Activated T-helper 1 cell treated with anti-CD3 and anti-CD28 coated beads, Interleukin-2, amount 50 U/mL, for 16 hours (primary cell): ENCODE measurements at places on chromosomes 1 and 21.

DNA sequence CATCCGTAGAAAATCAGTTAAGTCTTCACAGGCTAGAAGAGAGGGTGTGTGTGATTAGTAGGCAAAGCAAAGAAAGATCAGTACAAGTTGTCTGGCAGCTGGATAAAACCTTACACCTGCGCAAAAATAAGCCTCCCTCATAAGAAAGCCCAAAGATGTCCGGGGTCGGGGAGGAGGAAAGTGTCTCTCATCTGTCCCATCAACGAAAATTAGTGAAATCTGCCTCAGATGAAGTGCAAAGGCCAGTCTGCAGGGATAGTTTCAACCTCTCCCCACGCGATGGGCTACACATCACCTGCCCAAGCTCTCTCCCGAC is 333.9 kb downstream of the SRGAP2C start:
- DNase-seq: no peak

DNA sequence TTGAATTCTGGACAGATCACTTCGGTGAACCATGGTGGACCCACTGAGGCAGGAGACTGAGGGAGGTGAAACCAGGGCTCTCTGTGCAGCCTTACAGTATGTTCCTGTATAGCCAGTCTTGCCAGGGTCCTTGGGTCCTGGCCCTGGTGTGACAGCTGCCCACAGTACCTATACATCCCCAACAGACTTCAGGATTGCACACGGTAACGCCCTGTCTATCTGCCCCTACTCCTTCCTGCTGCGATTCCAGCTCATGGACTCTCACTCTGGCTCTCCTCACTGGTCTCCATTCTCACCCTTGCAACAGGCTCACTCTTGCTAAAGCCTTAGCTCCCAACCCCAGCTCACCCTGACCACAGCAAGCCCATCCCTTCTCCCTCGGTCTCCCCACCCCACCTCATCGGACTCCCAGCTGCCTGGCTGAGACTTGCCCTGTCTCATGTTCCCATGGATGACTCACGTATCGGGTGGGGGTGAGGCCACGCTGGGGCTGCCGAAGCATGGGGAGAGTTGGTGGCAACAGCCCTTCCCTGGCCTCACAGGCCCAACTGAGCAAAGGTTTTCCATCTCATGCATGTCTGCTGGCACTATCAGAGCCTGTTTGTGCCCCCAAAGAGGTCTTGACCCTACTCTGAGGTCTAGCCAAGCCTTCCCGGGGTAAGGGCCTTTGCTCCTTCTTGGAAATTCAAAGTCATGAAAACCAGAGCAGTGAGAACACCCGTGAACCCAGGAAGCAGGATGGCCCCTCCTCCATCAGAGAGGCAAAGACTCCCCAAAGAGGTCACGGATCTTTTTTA is 7.1 kb downstream of the PHLDA3 start:
- no peak for DNase-seq

- DNase-seq: peak; percentile 74
Measured at GRCh38 chr1:226634166-226634588, 85.6 kb downstream of the STUM start.

DNA sequence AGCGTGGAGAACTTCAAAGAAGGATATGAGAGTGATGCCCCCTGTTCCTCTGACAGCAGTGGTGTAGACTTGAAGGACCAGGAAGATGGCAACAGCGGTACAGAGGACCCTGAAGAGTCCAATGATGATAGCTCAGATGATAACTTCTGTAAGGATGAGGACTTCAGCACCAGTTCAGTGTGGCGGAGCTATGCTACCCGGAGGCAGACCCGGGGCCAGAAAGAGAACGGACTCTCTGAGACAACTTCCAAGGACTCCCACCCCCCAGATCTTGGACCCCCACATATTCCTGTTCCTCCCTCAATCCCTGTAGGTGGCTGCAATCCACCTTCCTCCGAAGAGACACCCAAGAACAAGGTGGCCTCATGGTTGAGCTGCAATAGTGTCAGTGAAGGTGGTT is 14.0 kb downstream of the CERS2 start:
- no peak for DNase-seq

GRCh38 chr1:156194300-156194652 is 372 bp downstream of the SLC25A44 start:
- no peak for DNase-seq

DNA sequence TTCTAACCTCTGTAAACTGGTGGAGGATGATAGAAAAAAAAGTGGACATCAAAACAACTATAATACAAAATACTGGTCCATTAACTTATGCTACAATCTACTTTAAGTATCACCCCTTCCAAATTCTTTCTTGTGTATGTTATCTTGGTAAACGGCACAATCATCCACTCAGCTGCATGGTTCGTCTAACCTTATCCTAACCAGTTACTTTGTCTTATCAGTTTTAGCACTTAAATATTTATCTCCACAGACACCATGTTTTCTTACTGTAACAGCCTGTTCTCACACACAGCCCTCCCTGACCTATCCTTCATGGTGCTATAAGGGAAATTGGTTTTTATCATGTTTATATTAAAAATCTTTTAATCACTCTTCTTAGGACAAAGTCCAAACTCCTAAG is 157.2 kb downstream of the PTGER3 start:
- no peak for DNase-seq

GRCh38 chr1:233912909-233913308 is 8.4 kb downstream of the SLC35F3 start:
- no peak for DNase-seq

DNA sequence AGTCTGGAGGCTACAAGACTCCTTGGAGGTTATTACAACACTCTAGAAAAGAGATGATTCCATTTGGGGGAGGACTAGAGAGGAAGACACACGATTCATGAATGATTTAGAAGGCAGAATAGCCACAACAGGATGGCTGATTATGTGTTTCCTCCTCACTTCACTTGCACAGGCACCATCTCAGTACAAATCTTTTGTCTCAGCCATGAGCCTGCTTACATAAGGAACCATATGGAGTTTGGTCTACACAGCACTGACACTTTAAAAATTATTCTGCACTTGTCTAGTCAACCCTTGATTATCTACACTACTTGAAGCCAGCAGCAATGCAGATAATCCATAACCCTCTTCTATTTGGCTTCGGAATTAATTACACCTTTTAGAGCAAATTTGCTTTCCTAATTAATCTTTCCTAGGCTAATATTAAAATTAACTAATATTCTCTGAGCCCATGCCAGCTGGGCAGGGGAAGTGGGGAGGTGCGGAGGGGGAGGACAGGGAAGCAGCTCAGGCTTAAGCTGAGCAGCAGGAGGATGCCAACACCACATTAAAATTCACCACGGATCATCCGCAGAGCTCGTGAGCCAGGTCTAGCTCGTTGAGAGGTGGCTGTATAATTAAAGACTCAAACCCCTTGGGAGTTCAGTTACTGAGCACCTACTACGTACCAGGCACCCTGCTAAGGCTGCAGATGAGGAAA is 3.2 kb upstream of the LEMD1 start:
- no peak for DNase-seq

GRCh38 chr1:117540532-117540931 is 65.3 kb upstream of the TENT5C start:
- no peak for DNase-seq

GRCh38 chr1:168125051-168125450 is 11.7 kb downstream of the GPR161 start:
- no peak for DNase-seq

DNA sequence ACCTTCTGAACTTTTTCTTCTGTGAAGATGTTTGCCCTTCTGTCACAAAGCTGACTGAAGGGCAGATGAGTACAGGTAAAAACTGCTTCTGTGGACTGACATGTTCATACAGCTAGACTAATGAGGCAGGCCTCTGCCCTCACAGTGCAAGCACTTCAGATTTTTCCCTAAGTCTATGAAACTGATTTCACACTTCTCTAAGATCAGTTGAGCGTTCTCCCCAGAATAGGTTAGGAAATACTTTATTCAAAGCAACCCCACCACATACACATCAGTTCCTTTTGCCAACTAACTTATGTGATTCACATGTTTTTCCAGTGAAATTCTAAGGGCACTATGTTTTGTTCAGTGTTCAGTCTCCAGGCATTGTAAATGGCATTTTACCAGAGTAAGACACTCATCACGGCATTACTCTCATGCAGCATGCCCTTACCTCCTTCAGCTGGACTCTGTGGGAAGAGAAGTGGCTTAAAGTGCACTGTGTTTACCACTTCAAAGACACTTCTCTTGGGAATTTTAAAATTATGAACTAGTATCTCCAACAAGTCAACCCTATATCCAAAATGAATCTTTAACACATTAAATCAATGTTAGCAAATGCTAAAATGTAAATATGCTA is 5.4 kb upstream of the PSMG1 start:
- no peak for DNase-seq

- DNase-seq: no peak
Measured at GRCh38 chr21:42013931-42014330, 3.8 kb upstream of the ZBTB21 start.

DNA sequence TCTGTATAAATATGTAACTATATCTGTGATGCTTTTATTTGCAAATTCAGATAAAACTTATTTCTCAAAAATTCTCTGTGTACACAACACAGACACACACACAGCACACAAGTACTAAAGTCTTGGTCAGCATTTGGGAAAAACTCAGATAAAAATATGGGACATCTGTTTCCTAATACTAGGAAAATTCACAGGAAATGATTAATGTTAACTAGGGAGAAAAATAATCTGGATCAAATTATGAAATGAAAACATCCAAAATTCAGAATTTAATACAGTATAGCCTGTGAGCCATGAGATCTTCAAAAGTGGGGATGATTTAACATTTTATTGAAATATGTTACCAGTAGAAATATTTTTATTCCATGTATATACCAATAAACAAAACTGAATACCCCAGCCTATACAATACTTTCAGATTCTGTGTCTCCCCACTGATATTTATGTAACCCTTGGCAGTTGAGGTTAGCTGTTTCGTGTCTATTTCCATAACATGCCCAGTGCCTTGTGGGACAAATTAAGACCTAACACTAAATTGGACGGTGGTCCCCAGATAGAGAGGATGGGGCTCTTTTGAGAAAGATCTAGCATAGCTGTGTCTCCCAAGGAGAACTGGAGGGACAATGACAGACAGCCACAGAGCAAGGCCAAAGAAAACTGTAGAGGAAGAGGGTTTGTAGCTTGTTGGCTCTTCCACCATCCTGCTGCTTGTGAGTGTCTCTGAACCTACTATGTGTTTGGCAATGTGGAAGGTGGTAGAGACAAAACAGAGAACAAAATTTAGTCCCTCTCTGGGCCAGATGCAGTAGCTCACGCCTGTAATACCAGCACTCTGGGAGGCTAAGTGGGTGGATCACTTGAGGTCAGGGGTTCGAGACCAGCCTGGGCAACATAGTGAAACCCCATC is 47.2 kb downstream of the GNG12 start:
- no peak for DNase-seq

DNA sequence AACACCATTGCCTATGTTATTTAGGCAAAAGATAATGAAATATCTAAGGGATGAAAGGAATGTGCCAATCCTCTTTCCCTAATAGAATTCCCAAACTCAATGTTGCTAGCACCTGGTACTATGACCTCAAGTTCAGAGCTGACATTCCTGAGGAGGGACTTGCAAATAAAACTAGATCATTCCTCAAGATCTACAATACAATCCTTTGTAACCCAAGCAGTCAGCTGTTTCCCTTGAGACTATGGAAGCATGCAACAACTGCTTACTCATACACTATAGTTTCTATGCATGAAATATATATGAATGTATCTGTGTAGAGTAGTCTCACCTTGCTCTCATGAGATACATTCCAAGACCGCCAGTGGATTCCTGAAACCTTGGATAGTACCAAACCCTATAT is 65.0 kb downstream of the ABL2 start:
- no peak for DNase-seq

GRCh38 chr1:154546264-154547063 is 12.0 kb downstream of the UBE2Q1 start:
- no peak for DNase-seq

DNA sequence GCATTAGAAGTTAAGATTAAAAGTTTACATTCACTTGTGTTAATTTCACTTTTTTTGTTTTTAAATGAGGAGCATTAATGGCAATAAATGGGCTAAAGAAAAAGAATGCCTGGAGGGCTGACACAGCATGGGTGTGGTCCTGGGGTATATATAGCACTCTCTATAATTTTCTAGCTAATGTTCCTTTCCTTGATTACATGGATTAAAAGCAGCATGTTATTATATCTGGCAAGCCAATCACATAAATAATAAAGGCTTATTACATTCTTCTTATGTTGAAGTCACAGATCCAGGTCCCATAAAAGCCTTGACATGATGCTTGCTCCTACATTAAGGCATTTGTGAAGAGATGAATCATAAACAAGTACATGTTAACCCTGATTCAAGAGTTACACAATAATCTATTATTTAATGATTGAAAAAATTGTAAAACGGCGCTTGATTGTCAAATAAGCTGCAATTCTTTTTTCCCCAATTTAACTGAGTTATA is 91.4 kb downstream of the LYPLAL1 start:
- no peak for DNase-seq

DNA sequence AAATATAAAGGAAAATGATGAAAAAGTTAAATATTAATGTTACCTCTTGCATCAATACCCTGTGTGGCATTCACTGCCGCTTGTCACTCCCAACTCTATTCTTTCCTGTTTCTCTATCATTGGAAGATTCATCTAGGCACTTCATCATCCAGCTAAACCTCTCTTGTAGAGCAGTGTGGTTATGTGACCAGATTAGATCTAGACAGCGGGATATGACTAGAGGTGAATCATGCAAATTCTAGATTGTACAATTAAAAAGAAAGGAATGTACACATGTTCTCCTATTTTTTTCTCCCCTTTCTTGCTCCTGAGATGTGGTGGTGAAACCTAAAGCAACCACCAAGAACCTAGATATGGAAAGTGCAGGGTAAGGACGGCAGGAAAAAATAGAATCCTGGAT is 174.1 kb downstream of the LBR start:
- DNase-seq: no peak

DNA sequence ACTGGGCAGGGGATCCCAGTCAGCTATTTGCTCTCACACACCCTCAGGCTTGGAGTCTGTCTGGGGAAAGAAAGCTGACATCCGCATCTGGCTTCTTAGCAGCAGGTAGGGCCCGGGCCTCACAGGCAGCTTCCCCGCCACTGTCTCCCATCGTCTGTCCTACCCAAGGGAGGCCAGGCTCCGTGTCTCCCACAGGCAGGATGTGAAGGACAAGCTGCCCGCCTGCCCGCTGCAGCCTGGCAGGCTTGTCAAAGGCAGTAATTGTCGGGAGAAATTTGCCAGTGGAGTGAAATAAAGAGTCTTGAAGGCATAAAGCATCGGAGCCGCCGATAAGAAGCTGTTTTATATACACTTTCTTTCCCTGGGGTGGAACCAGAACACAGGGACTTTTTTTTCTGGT is 44.0 kb upstream of the DISP3 start:
- DNase-seq: no peak
